ENCODE measurements at places on chromosomes 5 and 9.

GRCh38 chr9:14466828-14467227, 152.9 kb upstream of the NFIB start:
- no peak for DNase-seq

DNA sequence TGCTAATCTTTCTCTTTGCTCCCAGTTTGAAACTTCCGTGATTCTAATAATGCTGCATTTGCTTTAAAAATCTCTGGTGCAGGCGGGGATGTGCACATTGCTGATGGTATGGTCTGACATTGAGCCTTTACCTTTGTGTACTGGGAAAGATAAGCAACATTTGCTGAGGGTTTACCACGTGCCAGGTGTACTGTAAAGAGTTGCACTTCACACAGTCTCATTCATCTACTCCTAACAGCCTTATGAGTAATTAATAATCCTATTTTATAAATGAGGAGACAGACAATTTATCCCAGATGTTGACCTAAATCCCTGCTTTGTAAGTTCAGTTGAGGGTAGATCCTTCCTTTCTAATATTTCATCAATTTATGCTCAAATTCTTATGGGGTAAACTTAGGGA, 726 bp upstream of the ADGRV1 start:
- DNase-seq: no peak

GRCh38 chr9:37873955-37874354, 30.0 kb downstream of the SLC25A51 start:
- DNase-seq: no peak

GRCh38 chr9:128362774-128363173, 8.4 kb upstream of the URM1 start:
- no peak for DNase-seq

GRCh38 chr9:75170898-75171360, 82.6 kb downstream of the OSTF1 start:
- DNase-seq: no peak

DNA sequence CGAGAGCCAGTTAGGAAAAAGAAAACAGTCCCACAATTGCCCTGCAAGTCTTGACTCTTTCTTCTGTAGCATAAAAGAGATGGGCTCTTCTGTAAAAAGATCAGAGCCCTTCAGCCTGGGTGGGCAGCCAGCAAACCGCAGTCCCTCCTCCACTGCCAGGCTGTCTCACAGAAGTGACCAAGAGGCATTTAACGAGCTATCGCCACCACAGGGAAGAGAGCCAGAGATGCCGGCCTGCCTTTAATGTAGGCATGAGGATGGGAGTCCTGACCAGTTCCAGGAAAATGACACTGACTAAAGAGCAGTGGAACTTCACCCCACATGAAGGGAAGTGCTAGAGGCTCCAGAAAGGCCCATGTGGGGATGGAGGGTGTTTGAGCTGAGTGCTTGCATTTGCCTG, 264.6 kb downstream of the NDUFS4 start:
- DNase-seq: no peak

GRCh38 chr9:126957687-126958053, 43.1 kb downstream of the RALGPS1 start:
- no peak for DNase-seq

DNA sequence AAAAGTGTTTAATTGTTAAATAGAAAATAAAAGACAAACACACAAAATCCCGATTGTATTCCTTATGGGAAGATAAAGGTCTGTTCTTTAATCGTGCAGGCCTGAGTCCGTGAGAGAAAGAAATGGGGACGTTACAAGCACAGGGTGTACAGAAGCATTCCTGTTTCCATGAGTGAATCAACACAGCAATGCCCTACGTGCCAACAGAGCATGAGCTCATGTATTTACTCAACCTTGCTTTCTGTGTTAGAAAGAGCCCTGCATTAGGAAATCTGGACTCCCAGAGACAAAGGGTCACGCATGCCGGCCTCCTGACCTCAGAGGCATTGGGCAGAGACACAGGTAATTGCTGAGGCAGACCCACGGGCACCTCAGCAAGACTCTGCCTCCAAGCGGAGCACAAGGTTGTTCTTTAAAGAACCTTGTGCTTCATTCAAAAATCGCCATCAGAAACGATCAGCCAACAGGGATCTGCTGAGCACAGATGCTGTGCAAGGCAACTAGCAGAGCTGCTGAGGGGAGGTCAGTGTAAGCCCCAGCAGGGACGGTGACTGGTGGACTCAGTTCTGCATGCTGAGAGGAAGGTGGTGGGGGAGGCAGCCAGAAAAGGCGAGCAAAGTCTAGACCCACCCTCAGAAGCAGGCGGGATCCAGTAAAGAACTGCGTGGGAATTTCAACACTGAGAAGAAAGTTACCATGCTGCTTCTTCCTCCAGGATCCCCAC, 101.0 kb downstream of the TLE1 start:
- DNase-seq: no peak

- DNase-seq: no peak
Observed at GRCh38 chr5:143653256-143653655, 158.7 kb upstream of the HMHB1 start.

- DNase-seq: no peak
Observed at GRCh38 chr5:62042007-62042406, 264.0 kb upstream of the KIF2A start.

DNA sequence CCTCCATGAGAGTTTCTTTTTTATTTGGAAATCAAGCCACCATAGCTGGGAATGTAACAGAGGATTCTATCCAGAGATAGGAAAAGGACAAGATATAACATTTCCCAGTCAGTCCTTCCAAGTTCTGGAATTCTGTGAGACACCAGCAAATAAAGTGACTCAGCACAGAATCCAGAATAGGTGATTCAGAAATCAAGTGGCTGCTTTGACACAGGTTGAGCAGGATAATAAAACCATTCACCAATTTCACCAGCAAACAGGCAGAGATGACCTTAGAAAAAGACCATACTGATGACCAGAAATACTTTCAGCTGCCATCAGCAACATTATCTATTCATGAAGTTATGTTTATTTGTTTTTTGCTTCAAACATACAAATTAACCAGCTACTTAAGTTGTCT, 491.5 kb upstream of the TUSC1 start:
- no peak for DNase-seq

GRCh38 chr9:127561491-127562278, 50.4 kb upstream of the STXBP1 start:
- DNase-seq: peak; percentile 96

DNA sequence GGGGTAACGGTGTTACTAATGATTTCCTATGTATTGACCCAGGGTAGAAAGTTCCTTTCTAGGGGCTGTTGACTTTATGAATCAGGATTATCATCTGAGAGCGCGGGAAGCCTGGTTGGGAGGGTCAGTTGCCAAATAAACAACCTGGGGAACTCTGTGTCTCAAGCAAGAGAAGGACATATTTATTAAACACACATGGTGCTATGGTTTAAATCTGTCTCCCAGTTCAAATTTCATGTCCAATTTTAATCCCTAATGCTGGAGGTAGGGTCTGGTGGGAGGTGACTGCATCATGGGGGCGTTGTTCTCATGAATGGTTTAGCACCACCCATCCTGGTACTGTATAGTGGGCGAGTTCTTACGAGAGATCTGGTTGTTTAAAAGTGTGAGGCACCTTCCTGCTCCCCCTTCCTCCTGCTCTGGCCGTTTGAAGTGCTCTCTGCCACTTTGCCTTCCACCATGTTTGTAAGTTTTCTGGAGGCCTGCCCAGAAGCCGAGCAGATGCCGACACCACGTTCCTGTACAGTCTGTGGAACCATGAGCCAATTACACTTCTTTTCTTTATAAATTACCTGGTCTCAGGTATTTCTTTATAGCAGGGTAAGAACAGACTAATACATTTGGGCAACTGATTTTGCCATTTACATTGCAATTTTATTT, 19.7 kb upstream of the GAS1 start:
- no peak for DNase-seq

- DNase-seq: peak; percentile 71
Observed at GRCh38 chr5:88438006-88438405, 169.4 kb upstream of the TMEM161B start.

GRCh38 chr9:78035383-78035993, 3.9 kb upstream of the GNAQ start:
- DNase-seq: peak; percentile 82

- DNase-seq: peak; percentile 89
Observed at GRCh38 chr9:91119142-91119541, 242.6 kb downstream of the AUH start.

- no peak for DNase-seq
Observed at GRCh38 chr5:167616043-167616890, 675.2 kb upstream of the WWC1 start.

DNA sequence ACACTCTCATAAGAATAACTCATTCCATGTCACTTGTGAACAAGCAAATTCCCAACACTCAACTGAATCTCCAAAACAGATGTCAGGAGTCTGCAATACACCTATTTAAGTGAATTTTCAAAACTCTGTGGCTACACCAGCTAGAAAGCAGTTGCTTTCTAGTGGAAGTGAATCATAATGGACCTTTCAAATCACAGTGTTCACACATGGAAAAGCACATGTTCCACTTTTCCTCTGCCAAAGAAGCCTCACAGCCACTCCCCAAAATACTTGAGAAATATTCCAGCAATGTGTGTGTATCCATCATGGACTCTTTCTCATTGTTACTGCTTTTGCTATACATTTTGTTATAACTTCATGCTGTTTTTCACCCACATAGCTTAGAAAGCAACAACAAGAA, 17.4 kb downstream of the MARCHF3 start:
- peak; percentile 57 for DNase-seq

DNA sequence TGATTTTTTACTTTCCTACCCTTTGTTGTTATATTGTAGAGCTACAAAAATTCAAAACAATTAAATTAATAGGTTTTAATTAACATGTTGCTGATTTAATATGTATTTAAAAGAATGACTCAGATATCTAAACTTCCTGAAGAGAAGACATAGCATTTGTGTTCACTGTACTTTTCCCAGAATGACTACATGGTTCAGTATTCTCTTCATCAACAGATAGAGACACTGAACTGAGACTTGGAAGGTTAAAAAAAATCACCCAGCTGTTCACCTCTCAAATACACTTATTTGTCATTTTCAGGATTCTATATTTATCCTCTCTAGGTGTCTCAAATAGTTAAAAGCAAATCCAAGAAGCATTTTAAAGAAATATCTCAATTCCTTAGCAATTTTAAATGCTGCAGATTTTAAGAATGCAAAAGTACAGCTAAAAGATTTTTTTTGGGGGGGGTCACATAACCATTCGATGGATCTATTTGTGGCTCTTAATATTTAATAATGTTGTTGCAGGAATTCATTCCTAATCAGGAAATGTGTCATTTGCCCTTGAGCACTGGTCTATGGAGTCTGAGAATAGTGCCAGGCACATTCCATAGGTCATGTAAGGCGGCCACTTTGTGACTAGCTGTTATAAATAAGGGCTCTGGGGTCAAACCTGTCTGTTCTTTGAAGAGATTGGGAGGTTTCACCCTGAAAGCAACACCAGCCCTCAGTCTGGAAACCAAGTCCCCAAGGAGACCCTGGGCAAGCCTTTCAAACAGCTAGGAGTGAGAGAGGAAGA, 463.1 kb downstream of the NR2F1-AS1 start:
- DNase-seq: no peak

DNA sequence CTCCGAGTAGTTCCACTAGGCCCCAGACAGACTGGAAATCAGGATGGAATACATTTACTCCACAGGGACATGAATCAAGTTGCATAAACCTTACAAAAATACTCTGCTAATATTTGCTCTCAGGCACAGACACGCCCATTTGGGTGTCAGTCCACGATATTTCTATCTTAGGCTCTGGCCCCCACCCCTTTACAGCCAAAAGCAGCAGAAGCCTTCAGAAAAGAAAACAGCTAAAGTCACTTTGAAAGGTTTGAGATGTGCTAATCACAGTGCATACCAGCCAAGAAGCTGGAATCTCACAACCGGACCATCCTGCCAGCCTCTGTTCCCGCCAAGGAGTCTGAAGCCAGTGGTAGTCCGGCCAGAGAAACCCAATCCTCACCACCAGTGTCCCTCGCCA, 22.6 kb downstream of the PTPN3 start:
- DNase-seq: no peak

DNA sequence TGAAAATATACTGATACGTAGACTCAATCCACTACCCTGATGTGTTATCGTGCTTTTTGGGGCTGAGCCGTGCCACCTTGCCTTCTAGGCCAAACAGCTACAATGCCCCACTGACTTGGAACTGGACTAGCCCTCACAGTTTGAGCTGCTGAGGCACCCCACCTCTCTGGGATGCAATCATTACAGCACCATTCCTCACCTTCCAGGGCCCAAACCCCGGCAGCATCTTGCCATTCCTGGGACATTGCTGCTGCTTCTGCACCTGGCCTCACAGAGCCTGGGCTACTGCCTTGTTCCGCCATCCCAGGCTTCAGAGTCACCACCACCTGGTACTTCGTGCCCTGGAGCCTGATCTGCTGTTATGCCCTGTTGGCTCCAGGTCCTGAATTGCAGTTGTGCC, 89.5 kb upstream of the SNCAIP start:
- no peak for DNase-seq

GRCh38 chr9:95055851-95056551, 261.5 kb downstream of the FANCC start:
- peak; percentile 29 for DNase-seq

Data from foreskin melanocyte (primary cell).